Esophagus squamous epithelium (tissue), 5 donors: ENCODE measurements at places on chromosomes 12 and 14.

- no peak for DNase-seq
Observed at GRCh38 chr12:42213023-42213422, 25.0 kb downstream of the YAF2 start.

GRCh38 chr14:60951776-60952435 lies 29.0 kb downstream of the TRMT5 start:
- no peak for DNase-seq

DNA sequence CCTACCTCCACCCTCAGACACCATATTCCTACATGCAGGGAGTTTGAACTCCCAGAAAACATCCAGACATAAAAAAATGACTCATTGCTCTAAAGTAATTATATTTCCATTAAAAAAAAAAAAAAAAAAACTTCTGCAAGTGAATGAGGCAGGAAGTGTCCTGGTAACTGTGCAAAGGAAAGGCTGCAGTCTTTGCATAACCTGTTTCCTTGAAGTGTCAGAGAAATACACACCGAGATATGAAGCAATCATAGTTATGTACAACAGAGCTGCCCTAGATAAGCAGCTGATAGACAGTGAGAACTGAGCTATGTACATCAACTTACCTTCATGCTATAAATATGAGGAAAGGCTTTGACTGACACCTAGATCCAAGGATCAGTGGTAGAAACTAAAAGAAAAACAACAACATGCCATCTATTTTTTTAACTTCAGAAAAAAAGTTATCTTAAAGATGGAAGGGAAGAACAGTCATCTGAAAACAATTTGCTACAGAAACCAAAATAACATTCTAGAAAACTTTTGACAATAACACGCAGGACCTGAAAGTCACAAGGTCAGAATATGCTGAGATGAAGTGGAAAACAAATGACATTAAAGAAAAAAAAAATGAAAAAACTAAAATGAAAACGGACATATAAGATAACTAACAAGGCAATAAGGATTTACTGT lies 263.2 kb downstream of the SEC23A start:
- DNase-seq: no peak

GRCh38 chr14:77141214-77142004 lies at the start of gene ZDHHC22:
Gene ZDHHC22, minus strand, starts transcription at chr14:77141791. Its CDS starts 2,053 bp downstream, at chr14:77139738.
- DNase-seq: no peak

GRCh38 chr12:41365653-41366171 lies 177.6 kb downstream of the PDZRN4 start:
- no peak for DNase-seq

DNA sequence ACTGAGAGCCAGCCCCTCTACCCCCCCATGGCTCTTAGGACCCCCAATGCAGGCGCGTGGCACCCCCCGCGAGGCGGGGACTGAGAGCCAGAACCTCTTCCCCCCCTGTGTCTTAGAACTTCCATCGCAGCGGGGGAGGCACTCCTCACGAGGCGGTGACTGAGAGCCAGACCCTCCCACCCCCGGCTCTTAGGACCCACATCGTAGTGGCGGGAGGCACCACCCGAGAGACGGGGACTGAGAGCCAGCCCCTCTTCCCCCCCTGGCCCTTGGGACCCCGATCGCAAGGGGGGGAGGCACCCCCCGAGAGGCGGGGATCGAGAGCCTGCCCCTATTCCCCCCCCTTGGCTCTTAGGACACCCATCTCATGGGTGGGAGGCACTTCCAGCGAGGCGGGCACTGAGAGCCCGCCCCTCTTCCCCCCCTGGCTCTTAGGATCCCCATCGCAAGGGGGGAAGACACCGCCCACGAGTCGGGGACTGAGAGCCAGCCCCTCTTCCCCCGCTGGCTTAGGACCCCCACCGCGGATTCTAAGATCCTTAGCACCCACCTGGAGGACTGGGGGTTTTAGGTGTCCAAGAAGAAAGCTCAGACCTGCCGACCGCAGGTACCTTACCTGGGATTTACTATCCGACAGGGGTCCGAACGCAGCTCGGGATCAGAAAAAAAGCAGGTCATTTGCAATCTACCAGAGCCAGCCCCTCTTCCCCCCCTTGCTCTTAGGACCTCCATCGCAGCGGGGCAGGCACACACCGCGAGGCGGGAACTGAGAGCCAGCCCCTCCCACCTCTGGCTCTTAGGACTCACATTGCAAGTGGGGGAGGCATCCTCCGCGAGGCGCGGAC lies 44.9 kb downstream of the DDX11 start:
- DNase-seq: no peak

DNA sequence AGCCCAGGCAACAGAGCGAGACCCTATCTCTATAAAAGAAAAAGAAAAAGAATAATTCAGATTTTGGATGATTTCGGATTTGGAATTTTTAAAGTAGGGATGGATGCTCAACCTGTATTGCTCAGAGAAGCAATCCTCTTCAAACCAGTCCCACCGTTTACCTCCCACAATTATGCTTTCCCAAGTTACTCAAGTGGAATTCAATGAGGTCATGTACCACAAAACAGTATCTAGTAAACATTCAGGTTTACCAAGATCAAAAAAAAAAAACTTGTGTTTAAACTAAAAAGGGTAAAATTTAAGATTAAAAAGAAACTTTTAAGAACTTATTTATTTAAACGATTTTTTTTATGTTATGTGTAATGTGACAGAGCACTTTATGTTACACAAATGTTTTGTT lies 2.5 kb downstream of the KDM5A start:
- DNase-seq: no peak

DNA sequence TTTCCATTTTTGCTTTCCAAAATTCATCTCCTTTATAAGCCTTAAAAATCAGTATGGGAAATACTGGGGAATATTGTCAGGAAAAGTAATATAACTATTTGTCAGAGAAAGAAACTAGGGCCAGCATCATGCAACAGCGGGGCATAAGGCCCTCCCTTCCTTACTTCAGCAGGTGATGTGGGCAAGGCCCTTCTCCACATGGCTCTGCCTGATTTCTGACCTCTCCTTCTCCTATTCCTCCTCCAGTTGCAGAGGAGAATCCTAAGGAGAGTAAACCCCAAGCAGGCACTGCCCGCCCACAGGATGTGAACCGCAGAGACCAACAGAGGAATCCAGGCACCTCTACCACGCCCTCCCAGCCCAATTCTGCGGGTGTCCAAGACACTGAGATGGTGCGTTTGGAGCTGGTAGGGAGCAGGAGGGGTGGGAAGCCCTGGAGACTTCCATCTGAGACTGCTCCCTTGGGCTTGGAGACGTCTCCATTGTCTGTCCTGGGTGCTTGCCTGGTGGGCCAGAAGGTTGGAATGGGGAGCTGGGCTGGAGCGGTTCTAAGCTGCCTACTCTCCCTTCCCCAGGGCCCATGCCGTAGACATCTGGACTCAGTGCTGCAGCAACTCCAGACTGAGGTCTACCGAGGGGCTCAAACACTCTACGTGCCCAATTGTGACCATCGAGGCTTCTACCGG lies 2.7 kb upstream of the SOAT2 start:
- DNase-seq: no peak

DNA sequence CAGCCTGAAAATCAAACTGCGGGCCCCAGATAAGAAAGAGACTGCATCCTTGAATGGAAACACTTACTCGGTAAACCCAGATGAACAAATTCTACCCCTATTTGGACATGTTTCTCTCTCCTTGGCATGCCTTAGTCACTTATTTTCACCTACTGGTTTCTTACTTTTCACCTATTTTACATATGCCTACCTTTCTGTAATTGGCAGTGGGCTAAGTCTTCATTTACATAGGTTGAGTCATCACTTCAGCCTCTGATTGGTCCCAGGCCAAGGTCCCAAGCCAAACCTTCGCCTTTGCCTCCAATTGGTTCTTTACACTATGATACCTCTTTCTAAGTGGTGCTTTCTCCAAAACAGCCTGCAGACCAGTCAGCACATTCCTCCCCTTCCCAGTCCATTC lies 111.3 kb downstream of the DYRK2 start:
- DNase-seq: no peak

DNA sequence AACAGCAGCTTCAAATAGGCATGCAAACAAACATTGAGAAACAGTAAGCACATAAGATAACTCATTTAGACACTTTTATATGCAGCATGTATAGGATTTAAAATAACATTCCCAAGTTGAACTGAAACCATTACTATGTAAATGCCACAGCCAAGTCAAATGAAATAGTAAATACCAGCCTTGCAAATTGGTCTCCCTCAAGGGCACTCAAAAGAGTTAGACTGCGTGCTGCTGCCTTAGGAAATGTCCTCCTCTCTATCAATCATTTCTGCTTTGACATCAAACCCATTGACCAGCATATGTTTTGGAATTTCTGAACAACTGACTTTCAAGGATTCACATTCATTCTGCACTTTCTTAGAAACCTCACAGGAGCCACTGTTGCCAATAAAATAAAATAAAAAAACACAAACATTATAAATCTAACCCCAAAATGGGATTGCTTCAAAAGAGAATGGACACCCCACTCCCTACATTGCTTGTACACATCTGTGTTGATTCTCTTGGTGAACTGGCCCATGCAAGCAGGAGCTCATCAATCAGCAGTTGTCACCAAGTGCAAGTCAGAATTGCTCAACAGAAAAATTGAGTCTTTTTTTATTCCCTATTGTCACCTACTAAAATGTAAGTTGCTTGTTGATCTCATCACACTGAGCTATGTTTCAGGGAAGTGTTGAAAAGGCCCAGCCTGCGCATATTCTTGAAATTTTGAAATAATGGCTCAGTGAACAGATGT lies 256.2 kb downstream of the DAD1 start:
- DNase-seq: no peak

DNA sequence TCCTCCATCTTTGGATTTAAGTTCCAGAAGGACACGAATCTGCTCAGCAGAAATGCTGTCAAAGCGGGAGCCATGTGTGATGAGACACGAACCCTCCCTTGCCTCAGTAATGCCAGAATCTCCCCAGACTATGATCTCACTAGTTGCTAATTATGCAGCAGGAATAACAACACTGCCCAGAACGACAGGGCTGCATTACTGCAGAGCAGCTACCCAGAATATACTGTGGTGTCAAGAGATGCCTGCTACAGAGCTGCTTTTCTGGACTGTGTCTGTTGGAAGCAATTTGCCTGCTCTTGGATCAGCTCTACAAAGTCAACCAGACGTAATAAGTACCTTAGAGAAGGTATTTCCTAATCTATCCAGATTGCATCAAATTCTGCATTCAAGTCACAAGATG lies 5.5 kb downstream of the CSRNP2 start:
- DNase-seq: no peak
